ENCODE measurements at places on chromosomes 16 and 17. TPM values are rescaled to one million over a fixed set of nuclear protein-coding genes. Genes with fewer than 3 reads are reported as not detected.

PLXDC1 gene
- 11.9 TPM for total RNA-seq

STX1B gene
- total RNA-seq = 2.6 TPM

PRAC2 gene
- total RNA-seq = not detected

HOXB6 gene
- total RNA-seq = 70.7 TPM

EVPLL gene
- total RNA-seq = 1.9 TPM

CTF1 gene
- 4.8 TPM for total RNA-seq

DOC2B gene
- total RNA-seq = 63.1 TPM

MYH8 gene
- 1,213 TPM for total RNA-seq

CCDC43 gene
- total RNA-seq = 22.5 TPM

PIK3R6 gene
- 1.6 TPM for total RNA-seq

NACA2 gene
- total RNA-seq = not detected

TP53TG3C gene
- not detected for total RNA-seq

CETP gene
- 8.6 TPM for total RNA-seq

ARSG gene
- total RNA-seq = 7.8 TPM

All from metanephros (tissue), 2 donors.